Stimulated activated naive CD4-positive, alpha-beta T cell treated with Interleukin-2 at 50 U/mL for 16 hours (primary cell): ENCODE measurements at places on chromosomes 12 and 14.

DNA sequence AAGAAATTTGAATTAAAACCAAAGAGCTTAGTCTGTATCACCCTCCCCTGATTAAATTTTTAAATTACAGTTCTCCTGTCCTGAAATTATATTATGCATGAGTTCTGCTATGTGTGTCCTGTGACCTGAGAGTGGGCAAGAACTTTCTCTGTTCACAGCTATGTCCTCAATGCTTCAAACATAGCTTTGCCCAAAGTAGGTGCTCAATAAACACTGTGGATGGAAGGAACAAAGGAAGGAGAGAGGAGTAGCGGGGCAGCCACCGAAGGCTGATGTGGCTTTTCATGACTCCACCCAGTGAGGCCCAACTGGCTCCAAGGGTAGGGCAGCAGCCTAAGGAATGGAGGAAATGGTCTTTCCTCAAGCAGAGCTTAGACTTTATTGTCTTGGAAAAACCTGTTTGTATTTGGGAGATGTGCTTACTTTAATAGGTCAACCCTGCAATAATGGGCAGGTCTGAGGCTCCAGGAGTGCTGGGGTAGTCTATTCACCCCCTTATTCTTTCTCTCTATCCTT lies 7.6 kb upstream of the MARK3 start:
- no peak for DNase-seq

DNA sequence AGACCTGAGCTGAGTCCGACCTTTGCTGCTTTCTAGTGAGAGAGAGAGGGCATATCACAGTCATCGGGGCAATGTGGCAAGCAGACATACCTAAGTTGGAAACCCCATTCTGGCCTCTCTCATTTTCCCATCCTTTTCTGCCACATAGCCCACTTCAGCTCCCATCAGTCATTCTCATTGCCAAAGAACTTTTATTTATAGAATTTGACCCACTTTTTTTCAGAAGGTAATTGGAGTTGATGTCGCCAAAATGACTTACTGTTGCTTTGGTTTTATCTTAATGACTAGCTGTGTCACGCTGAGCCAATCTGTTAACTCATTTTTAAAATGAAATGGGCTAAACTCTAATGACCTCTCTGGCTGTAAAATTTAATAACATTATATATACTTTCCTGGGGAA lies 63.9 kb upstream of the RMST start:
- no peak for DNase-seq

DNA sequence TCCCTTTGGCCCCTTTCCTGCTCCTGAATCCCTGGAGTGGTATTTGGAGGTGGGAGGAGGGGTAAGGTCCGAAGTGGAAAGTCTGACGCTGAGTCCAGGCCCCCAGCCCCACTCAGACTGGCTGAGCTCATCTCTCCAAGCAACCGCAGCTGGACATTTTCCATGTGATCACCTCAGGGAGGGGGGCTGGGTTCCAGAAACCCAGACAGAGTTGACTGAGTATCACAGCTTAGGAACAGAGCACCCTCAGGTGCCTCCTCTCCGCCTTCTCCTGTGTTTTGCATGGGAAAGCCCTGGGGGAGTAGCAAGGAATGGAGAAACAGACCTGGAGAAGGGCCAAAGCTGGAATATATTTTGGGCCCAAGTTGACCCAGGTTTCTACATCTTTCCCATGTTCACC lies 8.0 kb upstream of the ITGA5 start:
- DNase-seq, result no peak

GRCh38 chr12:71504476-71504875 lies 64.9 kb downstream of the LGR5 start:
- no peak for DNase-seq

DNA sequence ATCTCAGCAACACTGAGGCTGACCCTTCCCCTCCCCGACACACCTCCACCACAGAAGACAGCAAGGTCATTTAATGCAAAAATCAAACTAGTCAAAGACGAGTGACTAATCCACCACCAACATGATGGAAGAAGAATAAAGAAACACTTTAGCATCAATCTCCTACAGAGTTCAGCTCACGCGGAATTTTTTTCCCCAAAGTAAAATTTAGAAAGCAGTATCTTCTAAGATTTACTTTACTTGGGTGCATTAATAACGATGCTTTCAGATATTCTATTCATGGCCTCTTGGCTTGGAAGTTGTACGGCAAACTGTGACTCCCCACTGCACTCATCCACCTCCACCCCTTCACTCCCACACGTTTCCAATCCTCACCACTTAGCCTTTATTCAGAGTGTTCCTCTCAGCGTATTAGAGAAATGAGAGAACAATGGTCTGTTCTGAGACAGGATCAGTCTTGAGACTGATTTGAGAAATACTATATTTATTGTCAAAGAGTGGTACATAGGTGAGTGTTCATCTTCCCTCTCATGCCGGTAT lies 1.9 kb downstream of the EGLN3 start:
- DNase-seq, result no peak

GRCh38 chr12:13067322-13067721 lies 23.1 kb downstream of the FAM234B start:
- no peak for DNase-seq

DNA sequence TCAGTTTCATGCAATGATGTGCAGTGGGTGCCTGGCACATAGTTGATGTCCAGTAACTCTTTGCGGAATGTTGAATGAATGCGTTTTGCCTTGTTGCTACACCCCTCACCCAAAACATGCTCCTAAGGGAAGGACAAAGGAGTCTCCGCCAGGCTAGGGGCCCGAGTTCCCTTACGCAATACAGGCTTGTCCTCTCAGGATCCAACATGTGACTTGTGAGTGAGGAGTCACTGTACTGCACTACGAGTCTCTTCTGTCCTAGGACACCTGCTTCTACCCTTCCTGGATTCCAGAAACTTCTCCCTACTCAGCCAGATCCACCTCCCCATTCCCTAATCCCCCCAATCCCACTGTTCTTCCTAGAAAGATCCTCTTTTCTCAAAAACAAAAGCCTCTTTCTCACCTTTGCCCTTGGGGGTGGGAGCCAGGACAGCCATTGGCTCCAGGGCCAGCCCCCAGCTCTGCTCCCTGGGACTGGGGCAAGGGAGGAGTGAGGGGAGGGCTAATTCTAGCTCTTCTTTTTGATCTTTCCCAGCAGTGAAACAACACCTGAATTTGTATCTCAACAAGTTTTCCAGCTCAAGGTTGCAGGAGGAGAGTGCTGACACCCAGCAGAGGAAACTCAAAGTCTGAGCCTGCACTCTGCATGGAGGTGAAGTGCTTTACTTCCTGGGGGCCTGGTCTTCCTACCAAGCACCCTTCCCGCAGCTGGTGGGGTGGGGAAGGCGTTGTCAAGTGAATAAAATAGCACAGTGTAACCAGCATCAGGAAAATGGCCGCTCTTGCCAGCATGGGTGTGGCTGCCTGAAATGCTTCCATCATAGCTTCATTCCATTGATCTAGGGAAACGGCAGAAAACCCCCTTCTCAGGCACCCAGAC lies 3.4 kb upstream of the OTUB2 start:
- DNase-seq, result no peak

- peak; percentile 73 for DNase-seq
Measured at GRCh38 chr12:4272424-4273272, 914 bp upstream of the CCND2 start.
